GM03348 (cell line): ENCODE measurements at places on chromosomes 1 and 21.

DNA sequence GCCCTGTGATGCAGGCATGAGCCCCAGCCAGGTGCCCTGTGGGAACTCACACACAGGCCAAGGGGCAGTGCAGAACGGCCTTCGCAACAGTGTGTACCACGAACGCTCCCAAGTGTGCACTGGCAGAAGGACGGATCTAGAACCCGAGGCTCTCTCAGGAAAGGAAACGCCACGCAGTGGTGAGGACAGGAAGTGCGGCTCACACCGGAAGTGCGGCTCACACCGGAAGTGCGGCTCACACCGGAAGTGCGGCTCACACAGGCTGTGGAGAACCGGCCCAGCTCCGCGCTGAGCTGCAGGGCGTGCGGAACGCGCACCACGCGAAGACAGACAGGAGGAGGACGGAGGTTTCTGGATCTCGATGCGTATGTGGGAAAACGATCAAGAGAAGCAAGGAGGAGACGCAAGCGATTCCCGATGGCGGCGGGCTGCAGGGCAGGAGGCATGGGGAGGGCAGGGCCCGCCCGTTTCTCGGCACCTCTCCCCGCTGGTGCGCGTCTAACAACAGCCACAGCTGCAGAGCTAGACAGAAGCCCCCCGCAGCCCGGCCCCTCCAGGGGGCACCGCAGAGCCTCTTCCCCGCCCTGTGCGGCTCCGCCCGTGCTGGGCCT, 35.9 kb upstream of the TMEM52 start:
- DNase-seq = no peak

- no peak for DNase-seq
Observed at GRCh38 chr1:203581841-203582240, 44.8 kb upstream of the ATP2B4 start.

- DNase-seq = no peak
Observed at GRCh38 chr1:44359234-44359935, 4.3 kb upstream of the ERI3 start.

DNA sequence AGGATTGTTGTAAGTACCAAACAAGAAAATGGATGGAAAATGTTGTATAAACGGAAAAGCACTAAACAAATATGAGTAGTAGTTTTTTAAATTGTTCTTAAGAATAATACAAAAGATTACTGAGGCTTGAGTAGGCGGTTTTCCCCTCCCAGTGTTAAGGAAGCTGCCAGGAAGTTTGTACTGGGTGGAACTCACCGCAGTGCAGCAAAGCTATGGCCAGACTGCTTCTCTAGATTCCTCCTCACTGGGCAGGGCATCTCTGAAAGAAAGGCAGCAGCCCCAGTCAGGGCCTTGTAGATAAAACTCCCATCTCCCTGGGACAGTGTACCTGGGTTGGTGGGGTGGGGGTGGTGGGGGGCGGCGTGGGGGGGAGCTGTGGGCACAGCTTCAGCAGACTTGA, 58.7 kb downstream of the XCL2 start:
- DNase-seq = peak; percentile 24

DNA sequence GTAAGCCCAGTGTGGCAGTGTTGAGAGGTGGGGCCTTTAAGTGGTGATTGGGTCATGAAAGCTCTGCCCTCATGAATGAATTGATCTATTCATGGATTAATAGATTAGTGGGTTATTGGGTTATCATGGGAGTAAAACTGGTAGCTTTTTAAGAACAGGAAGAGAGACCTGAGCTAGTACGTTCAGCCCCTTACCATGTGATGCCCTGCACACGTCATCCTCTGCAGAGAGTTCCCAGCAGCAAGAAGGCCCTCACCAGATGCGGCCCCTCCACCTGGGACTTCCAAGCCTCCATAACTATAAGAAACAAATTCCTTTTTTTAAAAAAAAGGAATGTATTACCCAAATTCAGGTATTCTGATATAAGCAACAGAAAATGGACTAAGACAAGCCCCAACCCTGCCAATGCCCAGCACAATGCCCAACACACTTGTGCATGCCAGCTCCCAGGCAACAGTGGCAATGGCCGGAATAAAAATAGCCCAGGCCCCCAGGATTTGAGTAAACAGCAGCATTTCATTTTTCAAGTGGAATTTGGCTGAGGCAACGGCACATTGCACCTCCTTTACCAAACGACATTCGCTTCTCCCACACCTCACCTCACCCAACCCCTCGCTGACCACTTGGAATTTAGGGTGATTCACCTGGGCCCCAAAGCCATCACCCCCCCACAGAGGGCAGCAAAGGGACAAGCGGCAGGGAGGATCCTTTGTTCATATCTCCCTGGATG, 215.9 kb downstream of the TOMM20 start:
- no peak for DNase-seq

- no peak for DNase-seq
Observed at GRCh38 chr1:163022129-163022528, 47.0 kb upstream of the RGS4 start.

GRCh38 chr1:209041927-209042326, 541.6 kb upstream of the CAMK1G start:
- DNase-seq = no peak

DNA sequence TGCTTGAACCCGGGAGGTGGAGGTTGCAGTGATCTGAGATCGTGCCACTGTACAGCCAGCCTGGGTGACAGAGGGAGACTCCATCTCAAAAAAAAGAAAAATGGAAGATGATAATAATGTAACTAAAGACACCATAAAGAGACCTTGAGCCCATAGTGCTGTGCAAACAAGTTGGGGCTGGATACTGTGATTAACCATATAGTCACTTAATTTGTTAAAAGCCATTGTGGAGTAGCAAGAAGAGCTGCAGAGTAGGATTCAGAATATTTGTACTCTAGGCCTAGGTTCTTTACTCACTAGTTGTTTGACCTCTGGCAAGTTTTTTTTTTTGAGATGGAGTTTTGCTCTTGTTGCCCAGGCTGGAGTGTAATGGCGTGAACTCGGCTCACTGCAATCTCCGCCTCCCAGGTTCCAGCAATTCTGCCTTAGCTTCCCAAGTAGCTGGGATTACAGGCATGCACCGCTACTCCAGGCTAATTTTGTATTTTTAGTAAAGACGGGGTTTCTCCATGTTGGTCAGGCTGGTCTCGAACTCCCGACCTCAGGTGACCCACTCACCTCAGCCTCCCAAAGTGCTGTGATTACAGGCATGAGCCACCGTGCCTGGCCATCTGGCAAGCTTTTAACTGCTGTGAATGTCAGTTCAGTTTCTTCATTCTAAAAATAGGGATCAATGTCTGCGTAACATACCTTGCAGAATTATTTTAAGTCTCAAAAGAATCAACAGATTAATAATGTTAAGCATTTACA, 12.8 kb downstream of the CAP1 start:
- no peak for DNase-seq

GRCh38 chr1:240555524-240555923, 56.4 kb downstream of the GREM2 start:
- peak; percentile 75 for DNase-seq

GRCh38 chr1:148166558-148167492, 14.7 kb upstream of the NBPF11 start:
- no peak for DNase-seq

GRCh38 chr1:202944438-202944921, 13.6 kb downstream of the ADIPOR1 start:
- no peak for DNase-seq

DNA sequence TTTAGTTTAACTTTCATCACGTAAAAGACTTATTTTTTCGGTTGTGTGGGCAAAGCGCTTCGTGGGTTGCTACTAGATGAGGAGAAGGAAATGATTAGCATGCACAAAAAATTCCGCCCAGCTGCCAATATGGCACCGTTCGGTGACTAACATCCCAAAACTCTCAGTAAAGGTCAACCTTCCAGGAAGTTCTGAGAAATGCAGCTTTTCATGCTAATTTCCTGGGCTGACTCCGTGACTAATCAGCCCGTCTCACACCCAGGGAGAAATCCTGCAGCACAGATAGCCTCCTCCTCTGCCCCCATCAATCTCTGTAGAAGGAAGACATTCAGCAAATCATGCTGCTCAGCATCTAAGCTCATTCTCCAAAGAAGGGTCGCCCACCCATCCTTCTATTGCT, 34.1 kb downstream of the TMCO4 start:
- DNase-seq = peak; percentile 93

DNA sequence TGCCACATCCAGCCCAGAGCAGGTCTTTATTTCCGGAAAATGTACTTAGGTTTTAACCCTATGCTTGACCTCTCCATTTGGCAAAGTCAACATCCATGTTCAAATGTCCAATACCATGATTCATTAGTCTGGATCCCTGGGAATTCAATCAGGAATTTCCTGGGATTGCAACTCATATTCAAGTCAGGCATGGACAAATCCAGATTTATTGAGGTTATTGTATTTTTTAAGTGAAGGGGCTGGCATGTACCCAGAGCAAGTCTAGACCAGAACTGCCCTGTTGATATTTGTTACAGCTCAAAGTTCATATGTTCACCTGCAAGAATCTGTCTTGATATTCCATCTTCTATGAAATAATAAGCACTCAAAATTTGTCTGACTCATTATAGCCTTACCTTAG, 521.1 kb downstream of the ADGRL2 start:
- DNase-seq = no peak

DNA sequence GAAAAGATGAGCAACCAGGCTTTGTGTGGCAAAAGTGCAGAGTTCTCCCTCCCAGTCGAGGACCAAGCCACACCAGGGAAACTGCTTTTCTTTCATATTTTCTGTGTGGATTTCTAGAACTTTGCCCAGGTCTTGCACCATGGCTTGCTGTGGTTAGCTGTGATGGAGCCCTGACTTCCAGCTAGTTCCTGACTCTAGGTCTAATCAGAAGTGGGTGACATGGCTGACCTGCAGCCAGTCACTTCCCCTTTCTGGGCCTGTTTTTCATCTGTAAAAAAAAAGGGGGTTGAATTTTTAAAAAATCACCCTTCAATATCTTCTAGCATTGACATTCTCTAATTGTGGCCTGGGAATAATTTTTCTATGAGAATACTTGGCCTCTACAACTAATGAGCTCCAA, 491.2 kb upstream of the USP24 start:
- DNase-seq = no peak

DNA sequence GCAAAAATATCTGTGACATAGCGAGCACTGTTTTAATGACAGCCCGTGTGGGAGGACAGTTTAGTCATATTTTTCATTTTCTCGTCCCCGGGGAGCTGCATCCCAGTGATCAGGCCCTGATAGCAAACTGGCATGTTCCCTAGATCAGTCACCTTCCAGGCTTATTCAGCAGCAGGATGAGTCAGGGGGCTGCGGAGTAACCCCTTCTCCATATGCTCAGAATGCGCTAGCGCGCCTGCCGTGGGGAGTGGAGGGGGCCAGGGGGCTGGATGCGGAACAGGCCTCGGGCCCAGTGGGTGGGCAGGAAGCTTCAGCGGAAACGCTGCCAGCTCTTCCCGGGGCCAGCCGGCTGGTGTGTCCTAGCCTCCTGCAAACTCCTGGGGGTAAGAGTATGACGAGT, 94.0 kb downstream of the KCND3 start:
- DNase-seq = peak; percentile 27

- DNase-seq = no peak
Observed at GRCh38 chr1:93196591-93196990, 16.1 kb downstream of the CCDC18 start.

- no peak for DNase-seq
Observed at GRCh38 chr1:10656431-10656830, 140.0 kb downstream of the CASZ1 start.

DNA sequence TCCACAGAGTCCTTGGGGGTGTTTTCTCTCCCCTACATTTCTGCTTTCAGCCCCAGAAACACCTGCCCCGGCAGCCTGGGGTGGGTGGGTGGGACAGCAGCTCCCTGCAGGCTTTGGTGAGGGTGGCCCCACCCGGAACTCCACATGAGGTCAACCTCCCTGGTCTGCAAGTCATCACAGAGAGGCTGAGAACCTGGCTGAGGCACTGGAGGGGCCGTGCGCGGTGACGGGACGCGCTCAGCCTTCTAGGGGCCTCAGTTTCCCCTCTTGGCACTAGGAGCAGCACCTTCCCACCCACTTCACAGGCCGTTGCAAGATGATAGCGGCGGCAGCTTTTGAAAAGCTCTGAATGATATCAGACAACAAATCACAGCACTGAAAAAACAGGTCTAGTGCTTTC, 37.7 kb upstream of the NID1 start:
- no peak for DNase-seq

DNA sequence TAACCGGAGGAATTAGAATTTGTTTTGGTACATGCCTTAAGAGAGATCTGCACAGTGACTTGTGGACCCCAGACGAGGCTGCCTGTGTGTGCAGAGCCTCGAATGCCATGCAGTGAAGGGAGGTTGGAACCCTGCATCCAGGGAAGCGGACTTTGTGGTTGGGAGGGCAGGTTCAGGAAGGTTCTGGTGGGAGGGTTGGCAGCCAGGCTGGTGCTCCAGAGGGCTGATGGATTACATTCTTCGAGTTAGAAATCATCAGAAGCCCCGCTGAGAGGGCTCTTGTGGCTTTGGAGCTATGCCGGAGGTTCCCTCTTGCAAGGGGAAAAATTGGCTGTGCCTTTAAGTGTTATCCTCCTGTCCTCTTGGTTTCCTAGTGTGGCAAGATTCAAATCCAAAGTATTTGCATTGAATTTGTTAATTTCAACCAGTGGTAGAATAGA, 21.1 kb downstream of the ROR1 start:
- no peak for DNase-seq

DNA sequence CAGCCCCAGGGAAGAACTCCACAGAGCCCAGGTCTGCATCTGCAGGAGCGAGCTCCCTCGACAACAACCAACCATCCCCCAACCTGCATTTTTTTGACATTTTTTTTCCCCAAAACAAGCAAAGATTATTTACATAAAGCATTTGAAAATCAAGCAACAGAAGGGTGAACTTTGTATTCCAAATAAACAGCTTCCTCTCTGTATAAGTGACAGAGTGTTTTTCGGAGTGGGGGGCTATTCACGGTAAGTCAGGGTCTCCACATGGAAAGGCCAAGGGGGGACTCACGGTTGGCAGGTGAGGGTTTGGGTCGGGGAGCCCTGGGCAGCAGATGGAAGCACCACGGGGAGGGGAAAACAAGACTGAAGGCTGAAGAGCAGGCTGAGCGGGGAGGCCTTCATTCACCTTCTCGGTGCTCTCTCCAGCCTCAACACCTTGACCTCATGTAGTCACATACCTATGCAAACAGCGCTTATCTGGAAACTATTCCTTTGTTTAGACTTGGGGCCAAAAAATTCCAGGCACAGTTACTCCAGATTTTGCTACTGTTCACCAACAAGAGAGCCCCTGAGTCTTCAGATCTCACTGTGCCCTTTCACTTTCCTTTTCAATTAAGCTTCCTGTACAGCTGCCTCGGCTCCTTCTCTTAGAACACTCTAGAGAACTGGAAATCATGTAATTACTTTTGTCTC, 27.6 kb downstream of the C2CD2 start:
- peak; percentile 60 for DNase-seq

GRCh38 chr21:45998276-45998701, 16.7 kb downstream of the COL6A1 start:
- DNase-seq = no peak

- DNase-seq = no peak
Observed at GRCh38 chr1:96329121-96329520, 392.5 kb upstream of the PTBP2 start.
